Panc1 (cell line): ENCODE measurements at places on chromosomes 16 and 17. TPM values are rescaled to one million over a fixed set of nuclear protein-coding genes. Genes with fewer than 3 reads are reported as not detected.

GRCh38 chr17:41393294-41393693 lies 4.1 kb downstream of the KRT31 start:
- no peak for DNase-seq

The DHRS13 gene
- 5.2 TPM for total RNA-seq

The ITGAD gene
- total RNA-seq, result not detected

- DNase-seq, result no peak
Observed at GRCh38 chr17:15777717-15778116, 45.6 kb downstream of the TBC1D26 start.

- DNase-seq, result no peak
Observed at GRCh38 chr17:3558603-3559269, 1.1 kb upstream of the TRPV3 start.

DNA sequence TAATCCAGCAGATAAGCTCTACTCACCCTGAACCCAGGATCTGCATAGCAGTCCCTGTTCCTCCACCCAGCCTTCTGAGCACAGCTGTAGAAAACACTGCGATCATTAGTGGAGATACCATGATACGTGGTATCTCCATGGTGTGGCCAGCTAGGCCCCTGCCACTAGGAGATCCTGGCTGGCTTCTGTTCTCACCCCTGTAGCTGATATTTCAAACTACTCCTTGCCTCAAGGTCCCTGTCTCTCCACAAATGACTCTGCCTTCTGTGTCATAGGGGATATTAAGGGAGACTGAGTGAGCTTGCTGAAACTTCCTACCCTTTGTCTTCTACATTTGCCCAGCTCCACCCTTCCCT lies 44.3 kb downstream of the ERN1 start:
- no peak for DNase-seq

DNA sequence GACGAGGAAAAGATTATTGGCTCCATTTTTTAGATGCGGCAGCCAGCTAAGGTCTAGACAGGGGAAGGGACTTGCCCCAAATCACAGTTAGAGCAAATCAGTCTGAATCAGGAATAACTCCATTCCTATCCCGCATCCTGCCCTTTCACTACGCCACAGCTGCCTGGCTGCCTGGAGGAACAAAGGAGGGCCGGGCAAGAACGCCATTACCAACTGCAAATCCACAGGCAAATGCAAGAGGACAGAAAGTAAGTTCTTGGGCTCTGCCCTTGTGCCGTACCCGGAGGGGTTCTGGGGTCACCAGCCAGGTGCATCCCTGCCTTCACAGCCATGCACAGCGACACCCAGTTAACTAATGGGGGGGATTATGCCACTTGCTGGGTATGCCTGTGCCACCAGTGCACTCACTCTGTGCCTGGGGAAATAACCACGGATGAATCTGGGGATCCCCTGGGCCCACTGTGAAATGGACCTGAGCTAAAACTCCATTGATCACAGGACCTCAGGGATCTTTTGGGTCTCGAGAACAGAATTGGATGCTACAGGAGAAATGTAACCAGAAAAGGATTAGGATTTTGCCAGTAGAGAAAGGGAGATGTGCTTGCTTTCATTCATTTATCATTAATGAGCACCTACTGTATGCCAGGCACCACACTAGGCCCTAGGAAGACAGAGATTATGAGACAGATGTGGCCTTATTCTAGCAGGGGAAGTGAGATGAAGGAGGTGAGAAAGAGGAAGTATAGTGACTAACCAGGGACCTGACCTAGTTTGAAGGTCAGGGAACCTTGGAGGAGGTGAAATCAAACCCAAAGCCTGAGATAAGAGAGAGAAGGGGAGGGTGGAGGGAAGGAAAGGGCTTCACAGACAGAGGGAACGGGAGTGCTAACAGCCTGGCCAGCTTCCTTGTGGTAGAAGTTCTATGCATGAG lies 17.7 kb downstream of the BCL7C start:
- DNase-seq, result no peak

The HIGD1B gene
- not detected for total RNA-seq

DNA sequence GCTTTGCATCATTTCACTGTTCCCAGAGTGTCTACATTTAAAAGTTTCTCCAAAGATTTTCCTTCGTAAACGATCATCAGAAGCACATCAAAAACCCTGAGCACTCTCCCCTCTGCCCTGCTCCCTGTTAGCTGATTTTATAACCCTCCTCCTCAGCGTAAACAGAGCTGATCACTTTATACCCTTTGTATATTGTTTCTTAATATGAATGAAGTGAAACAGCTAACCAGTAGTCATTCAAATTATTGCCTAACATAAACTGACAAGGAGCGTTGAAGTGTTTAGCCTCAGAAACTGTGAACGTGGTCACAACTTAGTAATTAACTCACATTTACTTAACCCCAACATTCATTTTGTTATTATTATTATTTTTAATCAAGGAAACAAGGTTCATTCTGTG lies 160.0 kb upstream of the FOXF1 start:
- DNase-seq, result no peak

- DNase-seq, result no peak
Observed at GRCh38 chr17:74340470-74341023, 14.5 kb downstream of the KIF19 start.

The NKD1 gene
- 0.18 TPM for total RNA-seq

GRCh38 chr16:53374800-53375199 lies 59.5 kb upstream of the RBL2 start:
- DNase-seq, result no peak

GRCh38 chr16:57540906-57541753 lies 1.3 kb upstream of the ADGRG5 start:
- DNase-seq, result no peak
